Femur (tissue), 1 donor: ENCODE measurements at places on chromosomes 5 and 9.

GRCh38 chr5:34475249-34475966 lies 180.7 kb upstream of the RAI14 start:
- no peak for DNase-seq

DNA sequence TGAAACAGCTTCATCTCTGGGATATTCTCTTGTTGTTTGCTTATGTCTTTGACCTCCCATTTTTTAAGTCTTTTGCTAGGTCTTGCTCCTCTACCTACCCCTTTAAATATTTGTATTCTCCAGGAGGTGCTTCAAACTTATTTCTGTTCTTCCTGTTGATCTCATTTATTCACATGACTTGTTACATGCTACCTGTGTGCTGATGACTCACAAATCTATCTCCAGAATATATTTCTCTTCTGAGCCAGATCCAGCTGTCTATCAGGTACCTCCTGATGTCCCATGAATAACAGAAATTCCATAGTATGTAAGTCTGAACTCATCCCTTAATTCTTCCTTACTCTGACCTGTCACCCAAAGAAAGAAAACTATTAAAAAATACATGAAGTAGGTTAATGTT lies 11.0 kb downstream of the NIPBL start:
- DNase-seq, result no peak

GRCh38 chr5:78492650-78493049 lies 132.2 kb downstream of the SCAMP1 start:
- no peak for DNase-seq

- DNase-seq, result no peak
These were observed 494 bp downstream of the ASTN2 start for GRCh38 chr9:117414220-117414905.

GRCh38 chr5:141735823-141736222 lies 53.8 kb upstream of the ARAP3 start:
- DNase-seq, result no peak

GRCh38 chr9:35517131-35517530 lies 27.2 kb downstream of the RUSC2 start:
- no peak for DNase-seq

DNA sequence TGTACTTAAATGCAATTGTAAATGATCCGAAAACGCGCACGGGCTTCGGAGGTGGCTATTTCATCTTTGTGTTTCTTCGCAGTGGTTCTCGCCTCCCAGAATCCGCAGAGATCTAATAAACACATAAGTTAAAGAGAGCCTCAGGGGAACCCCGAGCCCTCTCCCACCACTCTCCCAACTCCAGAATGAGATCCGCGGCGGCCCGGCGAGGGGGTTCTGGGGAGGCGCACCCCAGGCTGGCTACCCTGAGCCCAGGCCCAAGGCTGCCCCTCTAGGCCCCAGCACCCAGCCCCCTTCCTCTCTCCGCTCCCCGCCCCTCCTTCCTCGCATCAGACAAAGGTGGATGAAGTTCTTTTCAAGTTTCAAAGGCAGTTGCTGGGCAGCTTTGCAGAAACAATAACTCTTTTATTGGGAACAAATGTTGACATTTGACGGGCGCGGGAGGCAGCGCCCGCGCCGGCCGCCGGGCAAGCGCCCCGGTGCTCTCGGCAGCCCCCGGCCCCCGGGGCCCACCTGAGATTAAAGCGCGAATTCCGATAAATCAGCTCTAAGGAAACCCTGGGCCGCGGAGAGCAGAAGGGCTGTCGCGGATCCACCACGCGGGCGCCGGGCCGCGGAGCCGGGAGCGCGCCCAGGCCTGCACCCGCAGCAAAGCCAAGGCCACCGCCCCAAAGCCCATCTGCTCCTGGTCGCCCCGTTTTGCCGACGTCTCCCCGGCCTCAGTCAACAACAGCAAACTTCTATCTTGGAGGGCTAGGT lies 8.4 kb downstream of the IRX2 start:
- DNase-seq, result no peak

GRCh38 chr5:155727512-155728145 lies 599.3 kb upstream of the SGCD start:
- no peak for DNase-seq

DNA sequence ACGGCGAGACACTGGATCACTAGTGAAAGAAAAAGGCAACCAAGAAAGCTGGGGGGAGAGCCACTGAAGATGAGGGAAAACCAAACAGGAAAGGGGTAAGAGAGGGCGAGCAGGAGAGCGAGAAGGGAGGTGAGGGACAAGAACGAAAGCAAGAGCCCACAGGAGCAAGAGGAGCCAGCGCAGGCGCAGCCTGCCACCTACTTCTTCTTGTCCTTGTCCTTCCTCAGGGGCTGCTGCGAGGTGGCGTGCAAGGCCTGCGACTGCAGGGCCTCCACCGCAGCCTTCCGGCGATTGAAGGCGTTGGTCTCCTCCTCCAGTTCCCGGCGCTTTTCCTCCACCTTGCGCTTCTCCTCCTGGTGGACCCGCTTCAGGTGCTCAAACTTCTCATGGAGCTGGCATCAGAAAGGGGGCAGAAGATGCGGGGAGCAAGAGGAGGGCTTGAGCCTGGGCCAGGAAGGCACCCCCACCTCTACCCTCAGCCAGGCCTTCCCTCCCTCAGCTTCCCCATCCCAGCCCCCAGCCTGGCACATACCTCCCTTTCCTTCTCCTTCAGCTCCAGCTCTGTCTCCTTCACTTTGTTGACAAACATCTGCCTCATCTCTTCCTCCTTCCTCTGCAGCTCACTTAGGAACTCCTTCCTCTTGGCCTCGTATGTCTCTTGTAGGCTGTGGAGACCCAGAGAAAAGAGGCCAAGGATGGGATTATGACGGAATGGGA lies 13.5 kb downstream of the CCNI2 start:
- DNase-seq, result no peak

DNA sequence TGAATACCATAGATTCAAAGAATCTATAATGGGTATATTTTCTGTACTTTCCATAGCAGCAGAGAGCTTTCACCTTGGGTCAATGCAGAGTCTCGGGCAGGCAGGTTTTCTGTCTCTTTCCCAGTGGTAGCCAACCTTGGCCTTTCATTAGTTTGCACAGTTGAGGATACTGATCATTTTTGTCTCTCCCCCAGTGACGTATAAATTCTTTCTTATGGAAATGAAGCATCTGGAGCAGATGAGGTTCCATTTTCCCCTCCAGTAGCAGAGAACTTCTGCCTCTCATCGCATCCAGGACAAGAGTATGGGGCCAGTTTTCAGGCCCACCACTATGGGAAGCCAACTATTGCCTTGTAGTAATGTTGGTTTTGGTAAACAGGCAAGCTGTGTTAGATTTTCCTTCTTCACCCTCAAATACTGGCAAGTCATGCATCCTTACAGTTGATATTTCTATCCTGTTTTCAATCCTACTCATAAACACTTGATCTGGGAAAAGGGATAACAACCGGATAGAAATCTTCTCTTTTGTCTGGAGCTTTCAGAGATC lies 845.2 kb upstream of the CDH18 start:
- DNase-seq, result no peak

DNA sequence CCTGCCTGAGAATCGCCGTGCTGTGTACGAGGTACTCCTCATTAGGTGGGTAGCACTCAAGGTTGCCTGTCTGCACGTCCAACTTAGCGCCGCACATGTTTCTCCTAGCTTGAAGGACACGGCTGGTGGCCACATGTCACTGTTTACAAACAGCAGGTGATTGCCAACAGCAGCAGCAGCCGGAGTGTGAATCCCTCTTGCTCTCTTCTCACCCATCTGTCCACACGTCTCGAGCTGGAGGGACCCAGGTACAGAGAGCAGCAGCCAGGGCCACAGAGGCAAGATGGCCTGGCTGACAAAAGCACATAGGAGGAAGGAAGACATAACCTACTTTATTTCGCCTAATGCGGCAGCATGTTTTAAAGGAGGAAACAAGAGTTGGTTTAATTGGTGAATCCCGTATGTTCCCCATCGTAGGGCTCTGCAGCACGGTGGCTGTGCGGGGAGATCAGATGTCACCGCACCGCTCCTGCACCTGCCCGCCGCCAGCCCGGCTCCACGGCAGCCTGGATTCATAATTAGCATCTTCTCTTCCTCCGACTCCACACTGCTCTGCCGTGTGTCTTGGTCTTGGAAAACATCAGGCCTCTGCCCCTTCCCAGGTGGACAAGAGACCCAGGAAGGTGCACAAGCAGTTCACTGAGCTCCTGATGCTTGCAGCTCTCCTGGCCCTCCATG lies 201.6 kb upstream of the IRX1 start:
- DNase-seq, result no peak

- DNase-seq, result no peak
These were observed 292.0 kb upstream of the DMRT1 start for GRCh38 chr9:549455-549997.

DNA sequence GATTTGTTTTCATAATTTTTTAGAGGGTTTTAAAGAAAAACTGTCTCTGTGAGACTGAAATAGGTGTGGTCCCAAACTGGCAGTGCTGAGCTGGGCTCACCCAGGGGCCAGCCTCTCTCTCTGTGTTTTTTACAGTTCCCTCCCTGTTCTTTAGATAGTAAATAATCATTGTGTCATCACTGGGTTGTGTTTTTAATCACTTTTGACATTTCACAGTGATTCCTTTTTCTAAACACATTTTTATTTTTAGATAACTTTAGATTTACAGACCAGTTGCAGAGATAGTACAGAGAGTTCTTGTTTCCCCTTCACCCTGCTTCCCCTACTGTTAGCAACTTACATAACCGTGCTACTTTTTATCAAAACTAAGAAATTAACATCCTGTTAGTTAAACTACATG lies 44.4 kb downstream of the MAP1B start:
- no peak for DNase-seq

DNA sequence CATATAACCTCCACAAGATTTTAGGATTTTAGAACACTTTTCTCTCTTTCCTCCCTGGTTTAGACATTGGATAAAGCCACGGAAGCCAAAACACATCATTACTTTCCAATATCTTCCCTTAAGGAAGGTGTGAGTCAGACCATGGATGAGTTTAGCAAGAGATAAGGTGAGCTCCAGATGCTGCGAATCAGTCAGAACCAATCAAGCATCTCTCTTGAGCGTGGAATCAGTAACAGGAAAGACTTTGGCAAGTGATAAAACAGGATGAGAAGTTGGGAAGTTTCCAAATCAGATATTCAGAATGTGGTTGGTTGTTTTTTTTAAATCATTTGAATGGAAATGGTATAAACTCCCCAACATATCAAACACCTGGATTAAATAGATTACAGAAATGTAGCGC lies 397.8 kb downstream of the EFNA5 start:
- DNase-seq, result no peak

- no peak for DNase-seq
These were observed 1062.6 kb downstream of the NR2F1-AS1 start for GRCh38 chr5:92518318-92518904.

- no peak for DNase-seq
These were observed 19.3 kb downstream of the BRD3 start for GRCh38 chr9:134048582-134048968.

GRCh38 chr5:458547-459353 lies 15.8 kb downstream of the EXOC3 start:
- DNase-seq, result peak; percentile 13

DNA sequence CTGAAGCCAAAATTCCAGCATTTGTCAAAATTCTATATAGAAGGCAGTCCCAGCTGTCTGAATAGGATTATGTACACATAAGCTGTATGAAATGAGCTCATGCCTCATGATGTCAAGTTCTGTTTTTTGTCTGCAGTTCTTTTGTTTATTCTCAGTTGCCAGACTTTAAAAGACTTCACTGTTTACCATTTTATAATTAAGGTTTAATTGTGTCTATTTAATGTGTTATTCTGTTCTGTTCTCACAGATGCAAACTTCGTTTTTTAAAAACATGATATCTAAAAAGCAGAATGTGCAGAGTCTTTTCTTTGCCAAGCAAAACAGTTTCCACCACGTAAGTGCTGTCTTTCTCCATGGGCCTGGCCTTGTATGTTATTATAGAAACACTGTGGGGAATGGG lies 31.1 kb downstream of the ERAP1 start:
- DNase-seq, result no peak

DNA sequence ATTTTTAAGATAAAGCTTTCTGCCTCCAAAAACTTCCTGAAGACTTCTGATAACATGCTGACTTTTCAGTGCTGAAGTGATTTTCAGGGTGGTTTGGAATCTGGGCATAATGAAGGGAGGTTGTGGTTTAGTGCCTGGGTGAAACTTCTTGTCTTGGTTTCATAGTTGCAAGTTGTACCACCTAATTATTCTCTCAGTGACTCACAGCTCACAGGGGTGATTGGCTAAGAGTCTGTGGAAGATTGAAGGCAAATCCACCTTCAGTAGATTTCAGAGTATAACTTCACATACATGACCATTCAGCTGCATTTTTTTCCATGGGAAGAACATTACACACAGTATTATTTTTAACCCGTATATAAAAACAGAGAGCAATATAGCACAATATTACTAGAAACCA lies 199.9 kb downstream of the PTTG1 start:
- no peak for DNase-seq

DNA sequence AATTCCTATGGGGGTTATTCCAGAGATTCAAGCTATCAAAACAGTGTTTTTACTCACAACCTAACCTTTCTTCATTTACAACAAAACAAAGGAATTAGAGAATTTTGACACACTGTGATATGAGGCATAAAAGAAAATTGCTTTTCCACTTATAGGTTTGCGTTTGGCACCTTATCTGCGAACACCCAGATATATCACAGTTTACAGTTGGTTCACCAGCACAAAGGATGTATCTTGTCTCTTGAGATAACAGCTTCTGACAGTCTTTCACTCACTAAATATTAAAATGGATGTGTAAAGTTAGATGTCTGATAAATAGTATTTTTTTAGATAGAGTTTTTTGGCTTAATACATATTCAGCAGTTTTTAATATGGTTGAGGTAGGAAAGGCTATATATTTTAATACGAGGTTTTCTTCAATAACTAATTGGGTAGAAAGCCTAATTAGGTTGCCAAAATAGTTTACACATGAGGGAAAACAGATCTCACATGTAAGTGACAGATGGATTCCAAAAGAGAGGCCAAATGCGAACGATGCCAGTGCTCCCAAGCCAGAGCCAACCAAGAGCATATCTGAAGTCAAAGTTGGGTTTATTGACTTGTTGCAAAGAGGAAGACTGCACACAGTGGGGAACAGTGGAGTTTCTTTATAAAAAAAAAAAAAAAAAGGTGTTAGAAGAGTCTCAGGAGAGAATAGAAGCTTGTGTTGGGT lies 1495.2 kb downstream of the MAT2B start:
- DNase-seq, result no peak

GRCh38 chr5:125176005-125176390 lies 429.6 kb upstream of the ZNF608 start:
- no peak for DNase-seq

DNA sequence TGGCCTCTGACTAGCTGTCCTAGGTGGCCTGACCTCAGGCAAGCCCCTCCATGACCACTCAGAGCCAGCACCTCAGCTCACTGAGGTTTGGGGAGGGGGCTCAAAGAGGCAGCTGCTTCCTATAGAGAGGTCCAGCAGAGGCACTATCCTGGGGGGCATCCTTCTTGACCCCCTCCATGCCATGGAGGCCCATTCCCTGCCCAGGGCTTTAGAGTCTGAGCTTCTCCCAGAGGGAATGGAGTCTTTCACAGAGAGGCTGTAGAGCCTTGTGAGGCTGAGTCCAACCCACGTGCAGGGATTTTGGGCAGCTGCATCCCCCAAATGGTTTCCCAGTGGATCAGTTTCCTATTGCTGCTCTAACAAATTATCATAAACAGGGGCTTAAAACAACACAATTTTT lies 16.9 kb downstream of the IRF1 start:
- DNase-seq, result peak; percentile 8
